ENCODE measurements at places on chromosomes 2 and 18.

DNA sequence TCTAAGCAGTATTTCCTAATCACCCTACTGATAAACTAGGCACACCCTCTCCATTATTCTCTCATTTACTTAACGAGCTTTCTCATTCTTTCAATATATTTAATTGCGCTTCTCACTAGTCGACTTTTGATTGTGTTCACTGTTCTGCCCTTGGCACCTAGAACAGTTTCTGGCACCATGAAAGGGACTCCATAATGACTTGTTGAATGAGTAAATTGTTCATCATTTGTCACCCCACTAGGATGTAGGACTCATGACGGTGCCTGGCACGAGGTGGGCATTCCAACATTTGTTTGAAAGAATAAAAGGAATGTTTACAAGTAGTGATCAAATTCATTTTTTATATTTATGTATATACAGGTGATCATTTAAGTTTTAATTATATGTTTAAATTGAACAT is 123.7 kb downstream of the DIS3L2 start:
- DNase-seq = no peak

DNA sequence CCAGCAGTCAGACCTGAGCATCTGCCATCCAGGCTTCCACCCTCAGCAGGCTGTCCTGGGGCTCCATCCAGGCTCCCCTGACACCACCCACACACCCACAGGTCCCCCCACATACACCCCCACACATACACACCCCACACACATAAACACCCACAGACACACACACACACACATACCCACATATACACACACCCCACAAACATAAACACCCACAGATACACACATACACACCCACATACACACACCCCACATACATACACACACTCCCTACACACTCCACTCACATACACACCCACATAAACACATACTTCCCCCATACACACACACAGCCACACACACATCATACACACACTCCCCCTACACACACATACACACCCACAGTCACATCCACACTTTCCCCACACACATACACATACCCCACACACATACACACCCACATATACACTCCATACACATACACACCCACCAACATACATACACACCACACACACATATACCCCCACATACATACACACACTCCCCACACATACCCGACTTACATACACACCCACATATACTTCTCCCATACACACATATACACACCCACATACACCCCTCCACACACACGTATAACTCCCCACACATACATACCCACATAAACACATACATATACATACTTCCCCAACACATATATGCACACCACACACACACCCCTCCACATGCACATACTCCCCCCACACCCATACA is 183.3 kb upstream of the ETAA1 start:
- DNase-seq = no peak

DNA sequence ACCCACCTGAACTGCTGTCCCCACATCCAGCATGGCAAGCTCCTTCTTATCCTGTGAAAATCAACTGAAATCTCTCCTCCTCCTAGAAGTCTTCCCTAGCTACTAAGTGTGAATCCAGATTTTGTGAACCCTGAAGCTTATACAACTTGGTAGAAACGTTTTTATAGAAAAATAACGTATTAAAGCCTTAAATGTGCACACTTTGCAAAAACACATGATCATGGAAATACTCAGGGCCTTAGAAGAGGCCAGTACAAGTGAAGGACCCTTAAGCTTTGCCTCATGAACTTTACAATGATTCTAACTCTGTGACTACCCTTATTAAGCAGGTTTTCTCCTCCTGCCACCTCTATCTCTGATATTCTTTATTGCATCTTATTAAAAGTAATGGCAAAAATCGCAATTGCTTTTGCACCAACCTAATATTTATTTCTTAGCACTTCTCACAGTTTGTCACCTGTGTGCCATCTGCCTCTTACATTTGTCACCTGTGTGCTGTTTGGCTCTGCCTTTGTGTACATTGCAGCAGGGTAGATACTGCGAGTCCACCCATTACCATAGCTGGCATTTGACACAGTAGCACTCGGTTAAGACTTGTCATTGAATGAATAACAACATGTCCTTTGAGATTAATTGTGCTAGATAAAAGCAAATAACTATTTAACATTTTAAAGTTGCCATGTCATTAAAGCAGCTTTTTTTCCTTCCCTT is 42.2 kb downstream of the FRZB start:
- no peak for DNase-seq

- no peak for DNase-seq
Measured at GRCh38 chr18:9951022-9951859, 37.4 kb downstream of the VAPA start.

- DNase-seq = no peak
Measured at GRCh38 chr18:36850527-36851201, 21.7 kb downstream of the KIAA1328 start.

DNA sequence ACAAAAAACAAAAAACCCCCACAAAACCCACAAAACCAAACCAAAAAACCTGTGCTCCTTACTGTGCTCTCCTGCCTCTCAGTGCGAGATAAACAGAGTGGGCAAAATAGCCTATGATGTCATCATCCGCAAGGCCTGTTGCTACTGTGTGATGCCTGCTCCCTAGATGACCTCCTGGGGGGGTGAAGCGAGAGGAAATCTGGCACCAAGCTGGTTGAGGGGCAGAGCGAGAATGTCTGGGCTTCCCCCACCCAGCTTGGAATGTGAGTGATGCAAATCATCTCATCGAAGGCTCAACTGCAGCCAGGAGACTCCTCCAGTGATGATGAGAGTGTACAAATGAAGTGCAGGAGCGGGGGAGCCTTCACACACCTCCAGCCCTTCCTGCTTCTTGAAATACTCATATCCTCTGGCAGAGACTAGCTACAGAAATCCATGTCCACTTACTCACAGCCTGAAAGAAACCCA is 57.7 kb upstream of the MAP4K3 start:
- DNase-seq = no peak

DNA sequence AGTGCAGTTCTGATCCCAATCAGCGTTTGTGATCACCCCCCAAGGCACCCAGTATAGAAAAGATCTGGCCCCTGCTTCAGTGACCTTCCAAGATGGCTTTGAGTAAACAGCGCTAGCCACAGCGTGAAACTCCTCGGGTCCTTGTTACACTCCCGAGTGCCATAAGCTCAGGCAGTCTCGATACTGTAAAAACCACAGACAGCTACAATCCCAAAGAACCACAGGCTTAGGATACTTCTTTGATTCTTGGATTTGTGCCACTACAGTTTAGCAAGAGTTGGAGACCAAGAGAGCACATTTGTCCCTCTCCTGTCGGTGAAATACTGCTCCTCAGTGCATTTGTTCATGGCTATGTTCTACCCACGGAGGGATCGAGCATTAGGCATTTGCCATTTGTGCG is 352.5 kb upstream of the ZNF521 start:
- DNase-seq = no peak

DNA sequence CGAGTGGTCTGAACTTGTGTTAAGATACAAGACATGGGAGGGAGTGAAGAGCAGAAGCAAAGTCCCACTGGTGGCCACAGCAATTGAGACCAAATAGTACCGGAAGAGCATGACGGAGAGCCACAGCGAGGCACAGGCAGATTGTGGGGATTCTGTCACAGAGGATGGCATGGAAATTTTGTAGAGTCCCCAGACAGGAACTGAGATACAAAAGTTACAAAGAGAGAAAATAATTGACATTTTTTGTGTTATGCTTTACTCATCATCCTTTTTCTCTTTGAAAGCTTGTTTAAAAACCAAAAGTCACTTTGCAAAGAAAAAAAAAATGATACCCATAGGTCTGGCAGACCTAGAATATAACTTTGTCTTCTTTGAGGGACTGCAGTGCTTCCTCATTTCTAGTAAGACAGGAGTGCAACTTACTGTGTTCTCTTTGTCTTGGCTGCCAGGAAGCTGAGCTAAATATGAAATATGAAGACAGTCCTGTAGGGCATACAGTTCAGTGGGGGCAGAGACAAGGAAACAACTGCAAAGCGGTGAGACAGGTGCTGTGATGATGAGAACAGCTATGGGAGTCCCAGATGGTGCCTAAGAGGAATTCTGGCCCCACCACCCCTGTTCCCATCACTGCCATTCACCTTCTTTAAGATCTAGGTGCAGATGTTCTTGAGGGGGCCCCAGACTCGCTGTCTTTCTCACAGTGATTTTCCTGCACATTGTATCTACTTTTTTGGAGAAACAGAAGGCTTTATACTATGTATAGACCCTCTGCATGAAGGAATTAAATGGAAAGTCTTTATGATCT is 5.2 kb downstream of the ARHGAP25 start:
- no peak for DNase-seq

- no peak for DNase-seq
Measured at GRCh38 chr2:88060907-88061275, 5.3 kb upstream of the KRCC1 start.

DNA sequence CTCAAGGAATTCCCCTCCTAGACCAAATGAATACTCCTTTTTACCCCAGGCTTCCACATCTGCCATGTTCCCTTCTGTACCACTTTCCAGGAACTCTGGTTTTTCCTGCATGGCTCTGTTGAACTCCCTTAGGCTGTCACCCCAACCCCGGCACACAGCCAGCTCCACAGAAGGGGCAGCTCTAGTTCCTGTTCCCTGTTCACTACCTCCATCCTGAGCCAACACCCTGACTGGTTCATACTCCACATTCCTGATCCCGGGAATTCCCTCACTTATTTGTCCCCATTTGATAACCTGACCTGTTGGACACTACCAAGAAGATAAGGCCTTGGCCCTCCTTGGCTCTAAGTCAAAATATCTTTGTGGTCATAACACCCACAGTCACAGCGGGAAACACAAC is 280.9 kb upstream of the RAB6C start:
- no peak for DNase-seq

DNA sequence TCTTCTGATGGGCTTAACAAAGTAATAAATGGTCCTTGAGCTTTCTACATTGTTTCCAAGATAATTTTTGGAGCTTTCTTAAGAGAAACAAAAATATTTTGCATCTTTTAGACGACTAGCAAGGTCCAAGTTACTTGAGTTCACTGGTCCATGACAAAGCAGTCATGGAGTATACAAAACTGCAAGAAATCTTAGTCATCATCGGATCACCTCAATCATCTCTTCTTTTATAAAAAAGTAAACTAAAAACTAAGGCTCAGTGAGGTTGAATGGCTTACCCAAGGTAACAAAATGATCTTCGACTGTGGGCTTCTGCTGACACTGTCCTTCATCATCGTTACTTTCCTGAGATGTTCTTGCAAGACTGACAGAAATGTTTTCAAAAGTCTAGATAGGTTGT is 11.9 kb downstream of the FIGN start:
- no peak for DNase-seq

- no peak for DNase-seq
Measured at GRCh38 chr2:168194784-168195522, 52.4 kb downstream of the STK39 start.

GRCh38 chr18:79572093-79572780 is 107.4 kb upstream of the CTDP1 start:
- DNase-seq = no peak

GRCh38 chr2:230706053-230706521 is 6.6 kb upstream of the CAB39 start:
- DNase-seq = no peak

- DNase-seq = no peak
Measured at GRCh38 chr2:217775920-217776503, 226.8 kb downstream of the TNS1 start.

GRCh38 chr2:236597629-236598028 is 28.0 kb downstream of the ACKR3 start:
- no peak for DNase-seq

- no peak for DNase-seq
Measured at GRCh38 chr2:63993871-63994270, 25.4 kb downstream of the VPS54 start.

DNA sequence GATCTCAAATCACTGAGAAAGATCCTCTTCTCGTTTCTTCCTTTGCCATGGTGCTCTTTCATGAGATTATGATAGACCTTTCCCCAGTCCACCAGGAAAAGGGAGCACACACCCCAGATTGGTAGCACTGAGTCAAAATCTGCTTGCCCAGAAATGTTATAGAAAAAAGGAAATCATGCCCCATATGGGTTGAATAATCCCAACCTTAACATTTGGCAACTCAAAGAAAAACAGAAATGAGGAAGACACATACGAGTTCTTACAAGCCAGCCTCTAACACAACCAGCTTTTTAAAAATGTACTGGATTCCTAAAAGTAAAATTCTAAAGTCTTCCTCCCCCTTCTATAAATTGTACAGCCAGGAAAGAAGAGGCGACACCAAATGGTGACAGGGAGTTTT is 103.0 kb downstream of the ANKRD44 start:
- no peak for DNase-seq

GRCh38 chr18:7957297-7957696 is 390.2 kb downstream of the PTPRM start:
- no peak for DNase-seq

DNA sequence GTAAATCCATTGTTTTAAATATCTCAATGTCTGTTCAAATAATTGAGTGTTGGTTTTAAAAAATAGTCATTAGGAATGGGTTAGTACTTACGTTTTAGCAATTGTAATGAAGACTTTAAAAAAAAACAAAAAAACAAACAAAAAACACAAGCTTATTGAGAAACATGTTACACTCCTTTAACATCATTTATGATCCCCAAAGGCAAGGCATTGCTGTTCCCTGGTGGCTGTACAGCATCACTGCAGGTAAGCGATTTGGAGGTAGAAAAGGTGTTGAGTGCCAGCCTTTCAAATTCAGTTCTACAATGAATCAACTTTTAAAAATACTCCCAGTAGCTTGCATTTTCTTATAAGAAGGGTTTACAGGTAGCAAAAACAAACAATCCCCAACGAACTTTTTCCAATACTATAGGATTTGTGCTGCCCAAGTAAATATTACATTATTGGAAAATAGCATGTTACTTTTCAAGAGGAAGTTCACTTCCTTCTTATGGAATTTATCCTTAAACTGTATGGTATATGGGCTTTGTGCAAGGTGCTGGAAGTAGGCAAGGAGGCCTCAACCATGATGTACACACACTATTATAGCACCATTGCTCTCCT is 27.5 kb downstream of the CNRIP1 start:
- no peak for DNase-seq

GRCh38 chr2:32624812-32625211 is 3.0 kb upstream of the TTC27 start:
- no peak for DNase-seq

- DNase-seq = no peak
Measured at GRCh38 chr2:42777883-42778805, 14.2 kb upstream of the OXER1 start.

- no peak for DNase-seq
Measured at GRCh38 chr2:20210462-20210861, 14.5 kb downstream of the SDC1 start.

All from ecto neural progenitor cell (in vitro differentiated cells).